ENCODE measurements at places on chromosomes 1 and 21. TPM values are rescaled to one million over a fixed set of nuclear protein-coding genes. Genes with fewer than 3 reads are reported as not detected.

HRNR gene
- total RNA-seq, result not detected

GPR37L1 gene
- total RNA-seq, result not detected

KRTAP21-2 gene
- total RNA-seq, result not detected

SYNC gene
- 11.8 TPM for total RNA-seq

OR6K3 gene
- not detected for total RNA-seq

LPAR3 gene
- total RNA-seq, result not detected

COL18A1 gene
- 164 TPM for total RNA-seq

DNAJC28 gene
- 0.79 TPM for total RNA-seq

GBP5 gene
- total RNA-seq, result 0.20 TPM

KRTAP11-1 gene
- not detected for total RNA-seq

CAPN9 gene
- not detected for total RNA-seq

FCER1G gene
- 0.26 TPM for total RNA-seq

PPM1J gene
- total RNA-seq, result 0.81 TPM

WNT3A gene
- not detected for total RNA-seq

FLG gene
- total RNA-seq, result not detected

CELA2B gene
- total RNA-seq, result not detected

GCSAML gene
- total RNA-seq, result not detected

MYBPH gene
- total RNA-seq, result not detected

SELP gene
- 1.8 TPM for total RNA-seq

RWDD3 gene
- 18.1 TPM for total RNA-seq

All from pulmonary artery endothelial cell (primary cell).